Osteocyte (in vitro differentiated cells): ENCODE measurements at places on chromosomes 5 and 9. TPM values are rescaled to one million over a fixed set of nuclear protein-coding genes. Genes with fewer than 3 reads are reported as not detected.
A peak's percentile ranks its signal among the peaks of the same experiment; 100 is the strongest.

FBP1 gene
- not detected in 2 replicates for total RNA-seq

TIGD6 gene
- 5.6 and 5.9 TPM in 2 replicates for total RNA-seq

PRSS3 gene
- not detected in 2 replicates for total RNA-seq

CBY3 gene
- total RNA-seq = not detected in 2 replicates

ADAMTS19 gene
- 0.08 TPM in 1 of 2 replicates, not detected in the other for total RNA-seq

HAPLN1 gene
- total RNA-seq = 114 and 124 TPM in 2 replicates

GRCh38 chr9:134661299-134661698, 19.7 kb downstream of the COL5A1 start:
- no peak for DNase-seq

- DNase-seq = no peak
Measured at GRCh38 chr9:36729906-36730305, 157.2 kb downstream of the MELK start.

DNA sequence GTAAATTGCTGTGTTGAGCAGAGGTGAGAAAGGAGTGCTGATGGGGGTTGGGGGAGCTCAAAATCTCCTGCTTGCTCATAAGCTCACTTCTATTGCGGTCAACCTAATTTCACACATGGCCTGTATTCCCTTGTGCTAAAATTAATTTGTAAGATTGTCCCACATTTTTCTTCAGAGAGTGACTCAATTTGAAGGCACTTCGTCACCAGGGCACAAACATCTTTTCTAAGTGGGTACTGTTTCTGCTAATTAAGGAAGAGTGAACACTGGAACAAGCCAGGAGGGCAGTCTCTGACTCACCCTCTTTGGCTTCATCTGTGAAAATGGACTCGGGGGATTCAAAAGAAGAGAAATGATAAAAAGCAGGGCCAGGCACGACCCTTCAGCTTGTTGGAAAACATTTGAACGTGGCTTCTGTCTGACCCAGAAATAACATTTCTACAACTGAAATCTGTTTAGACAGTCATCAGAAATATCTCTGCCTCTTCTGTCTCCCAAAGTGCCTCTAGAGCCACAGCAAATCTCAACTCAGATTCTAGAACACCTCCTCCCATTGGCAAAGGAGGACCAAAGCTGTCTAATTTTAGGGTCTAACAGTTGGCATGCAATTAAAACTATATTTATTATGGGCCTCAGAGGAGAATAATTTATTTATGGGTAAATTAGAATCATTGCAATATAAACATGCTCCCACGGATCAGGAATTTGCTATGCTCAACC, 49.8 kb downstream of the FEM1C start:
- DNase-seq = no peak

GRCh38 chr5:54645882-54646355, 128.4 kb downstream of the SNX18 start:
- DNase-seq = no peak

- no peak for DNase-seq
Measured at GRCh38 chr9:16236311-16236710, 634.2 kb downstream of the BNC2 start.

GRCh38 chr9:92961627-92962302, 14.4 kb downstream of the FGD3 start:
- no peak for DNase-seq

GRCh38 chr5:158731014-158731413, 368.7 kb downstream of the EBF1 start:
- no peak for DNase-seq

- peak; percentile 30 for DNase-seq
Measured at GRCh38 chr5:126508962-126509279, 85.7 kb downstream of the GRAMD2B start.

GRCh38 chr9:113628621-113629020, 165.1 kb downstream of the RGS3 start:
- DNase-seq = no peak

GRCh38 chr5:96348536-96348935, 84.5 kb downstream of the PCSK1 start:
- no peak for DNase-seq

GRCh38 chr9:96033896-96034295, 158.4 kb downstream of the ERCC6L2 start:
- DNase-seq = no peak

- no peak for DNase-seq
Measured at GRCh38 chr5:40801771-40802562, 3.8 kb upstream of the PRKAA1 start.

DNA sequence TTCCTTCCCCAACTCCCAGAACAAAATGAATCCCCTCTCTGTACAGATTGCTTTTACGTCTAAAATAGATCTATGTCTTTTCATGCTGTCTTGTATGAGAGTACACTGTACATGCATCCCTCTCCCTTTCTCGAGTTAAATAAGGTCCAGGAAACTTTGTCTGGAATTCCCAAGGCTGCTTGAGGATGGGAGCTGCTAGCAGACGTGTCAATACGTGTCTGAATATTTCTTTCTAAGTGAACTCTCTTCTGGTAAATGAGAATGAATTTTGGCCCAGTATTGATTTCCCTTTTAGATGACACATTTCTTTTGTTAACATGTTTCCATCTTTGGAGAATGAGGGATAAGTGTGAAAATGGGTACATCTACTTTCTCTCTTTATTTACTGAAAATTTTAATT, 59.6 kb upstream of the GAS1 start:
- no peak for DNase-seq

DNA sequence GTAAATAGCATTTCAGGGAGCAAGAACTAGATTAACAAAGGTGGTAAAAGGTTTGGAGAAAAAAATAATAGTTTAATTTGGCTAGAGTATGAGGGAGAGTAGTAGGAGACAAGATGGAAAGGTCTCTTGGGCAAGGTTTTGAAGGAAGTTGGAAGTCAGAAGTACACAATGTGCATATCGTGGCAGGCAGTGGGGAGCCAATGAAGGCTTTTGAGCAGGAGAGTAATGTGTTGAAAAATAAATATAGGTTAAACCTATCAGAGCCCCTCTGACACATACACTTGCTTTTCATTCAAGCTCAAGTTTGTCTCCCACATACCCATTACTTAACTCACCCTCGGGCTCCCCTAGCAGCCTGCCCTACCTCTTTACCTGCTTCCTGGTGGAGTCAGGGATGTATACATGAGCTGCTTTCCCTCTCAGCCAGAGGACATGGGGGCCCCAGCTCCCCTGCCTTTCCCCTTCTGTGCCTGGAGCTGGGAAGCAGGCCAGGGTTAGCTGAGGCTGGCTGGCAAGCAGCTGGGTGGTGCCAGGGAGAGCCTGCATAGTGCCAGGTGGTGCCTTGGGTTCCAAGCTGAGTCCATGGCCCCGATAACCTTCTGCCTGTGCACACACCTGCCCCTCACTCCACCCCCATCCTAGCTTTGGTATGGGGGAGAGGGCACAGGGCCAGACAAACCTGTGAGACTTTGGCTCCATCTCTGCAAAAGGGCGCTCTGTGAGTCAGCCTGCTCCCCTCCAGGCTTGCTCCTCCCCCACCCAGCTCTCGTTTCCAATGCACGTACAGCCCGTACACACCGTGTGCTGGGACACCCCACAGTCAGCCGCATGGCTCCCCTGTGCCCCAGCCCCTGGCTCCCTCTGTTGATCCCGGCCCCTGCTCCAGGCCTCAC, at the start of gene CA9:
CA9 (plus strand) TSS at position 797 of the 893 bp plus-strand sequence; CDS start at position 829, 32 bp downstream.
- no peak for DNase-seq

GRCh38 chr5:67815455-67816391, 399.8 kb upstream of the PIK3R1 start:
- DNase-seq = no peak

GRCh38 chr9:128633057-128633456, 23.6 kb downstream of the DYNC2I2 start:
- no peak for DNase-seq
